CD4-positive, alpha-beta memory T cell (primary cell): ENCODE measurements at places on chromosomes 13 and 19. TPM values are rescaled to one million over a fixed set of nuclear protein-coding genes. Genes with fewer than 3 reads are reported as not detected.

- DNase-seq: no peak
Measured at GRCh38 chr13:44840131-44840530, 149.1 kb downstream of the NUFIP1 start.

GRCh38 chr13:100344544-100344943, 244.0 kb downstream of the GGACT start:
- DNase-seq: no peak

DNA sequence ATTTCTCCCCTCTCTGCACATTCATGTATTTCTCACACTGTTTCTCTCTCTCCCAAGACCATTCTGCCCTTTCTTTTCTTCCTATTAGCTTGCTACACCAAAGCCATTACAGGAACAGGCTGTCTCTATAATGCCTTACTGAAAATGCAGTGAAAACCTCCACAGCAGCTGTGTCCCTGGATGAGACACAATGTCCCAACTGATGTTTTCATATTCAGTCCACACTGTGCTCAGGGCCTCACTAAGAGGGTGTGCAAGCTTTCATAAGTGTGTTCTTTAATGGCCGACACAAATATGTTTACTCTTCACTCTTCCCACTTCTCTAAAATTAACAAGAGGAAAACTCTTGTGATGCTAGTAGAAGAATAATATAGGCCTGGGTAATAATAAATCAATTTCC, 163.4 kb downstream of the KCTD12 start:
- DNase-seq: no peak

DNA sequence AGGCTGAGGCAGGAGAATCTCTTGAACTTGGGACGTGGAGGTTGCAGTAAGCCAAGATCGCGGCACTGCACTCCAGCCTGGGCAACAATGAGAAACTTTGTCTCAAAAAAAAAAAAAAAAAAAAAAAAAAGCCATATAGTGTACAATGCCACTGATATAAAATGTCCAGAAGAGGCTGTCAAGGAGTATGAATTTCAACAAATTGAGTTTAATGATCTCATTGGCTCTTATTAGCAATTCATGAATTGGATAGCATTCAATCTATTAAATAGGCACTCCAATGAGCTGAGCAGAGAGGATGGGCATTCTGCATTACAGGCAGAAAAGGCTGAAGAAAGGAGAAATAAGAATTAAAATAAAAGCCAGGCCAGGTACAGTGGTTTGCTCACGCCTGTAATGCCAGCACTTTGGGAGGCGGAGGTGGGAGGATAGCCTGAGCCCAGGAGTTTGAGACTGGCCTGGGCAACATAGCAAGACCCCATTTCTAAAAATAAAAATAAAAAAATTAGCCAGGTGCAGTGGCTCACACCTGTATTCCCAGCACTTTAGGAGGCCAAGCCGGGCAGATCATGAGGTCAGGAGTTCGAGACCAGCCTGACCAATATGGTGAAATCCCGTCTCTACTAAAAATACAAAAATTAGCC, 757 bp upstream of the LMNB2 start:
- DNase-seq: no peak

GRCh38 chr19:58385313-58385890, 1.7 kb upstream of the RPS5 start:
- no peak for DNase-seq

C19orf67 gene
- not detected for total RNA-seq

KRTDAP gene
- total RNA-seq: not detected
